ENCODE measurements at places on chromosomes 16 and 17. TPM values are rescaled to one million over a fixed set of nuclear protein-coding genes. Genes with fewer than 3 reads are reported as not detected.
A peak's percentile ranks its signal among the peaks of the same experiment; 100 is the strongest.

Gene RUNDC1
- 11.1 TPM for total RNA-seq

Gene RABEP2
- 10.6 TPM for total RNA-seq

DNA sequence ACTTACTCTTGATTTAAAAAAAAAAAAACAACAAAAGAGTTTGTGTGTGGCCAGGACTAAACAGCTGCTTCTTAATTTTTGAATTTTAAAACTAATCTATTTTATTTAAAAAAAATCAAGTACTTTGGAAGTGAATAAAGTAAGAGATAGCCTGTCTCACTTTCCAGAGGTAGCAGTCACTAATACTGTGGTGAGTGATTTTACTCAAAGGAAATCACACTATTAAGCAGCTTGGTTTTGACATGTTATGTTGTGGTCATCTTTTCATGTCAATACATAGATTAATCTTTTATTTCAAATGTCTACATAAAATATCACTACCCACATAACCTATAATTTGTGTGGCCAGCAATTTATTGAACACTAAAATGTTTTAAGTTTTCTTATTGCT, 102.2 kb upstream of the HLF start:
- no peak for DNase-seq

Gene KRT40
- total RNA-seq, result not detected

DNA sequence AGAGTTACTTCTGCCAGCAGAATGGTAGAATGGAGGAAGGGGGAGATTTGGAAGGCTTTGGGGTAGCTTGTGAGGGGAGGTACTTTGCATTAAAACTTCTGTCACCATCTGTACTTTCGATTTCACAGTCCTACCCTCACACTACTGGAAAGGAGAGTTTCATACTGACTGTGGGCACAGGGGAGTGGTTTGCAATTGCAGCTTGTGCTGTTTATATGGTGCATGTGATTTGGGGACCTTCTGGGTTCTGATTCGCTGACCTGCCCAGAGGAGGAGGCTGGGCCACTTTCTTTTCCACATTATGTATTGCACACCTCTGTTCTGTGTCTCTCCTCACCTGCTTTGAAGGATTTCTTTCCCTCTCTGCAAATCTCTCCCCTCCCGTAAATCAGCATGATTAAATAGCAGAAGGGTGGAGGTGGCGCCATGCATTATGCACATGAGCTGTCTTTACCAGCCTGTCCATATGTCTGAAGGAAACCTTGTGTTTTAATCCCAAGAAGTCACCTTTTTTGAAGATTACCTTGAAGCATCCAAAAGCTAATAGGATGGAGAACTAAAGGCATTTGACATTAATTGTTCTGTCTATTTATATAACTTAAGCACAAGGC, 90.9 kb downstream of the RBFOX1 start:
- DNase-seq, result no peak

DNA sequence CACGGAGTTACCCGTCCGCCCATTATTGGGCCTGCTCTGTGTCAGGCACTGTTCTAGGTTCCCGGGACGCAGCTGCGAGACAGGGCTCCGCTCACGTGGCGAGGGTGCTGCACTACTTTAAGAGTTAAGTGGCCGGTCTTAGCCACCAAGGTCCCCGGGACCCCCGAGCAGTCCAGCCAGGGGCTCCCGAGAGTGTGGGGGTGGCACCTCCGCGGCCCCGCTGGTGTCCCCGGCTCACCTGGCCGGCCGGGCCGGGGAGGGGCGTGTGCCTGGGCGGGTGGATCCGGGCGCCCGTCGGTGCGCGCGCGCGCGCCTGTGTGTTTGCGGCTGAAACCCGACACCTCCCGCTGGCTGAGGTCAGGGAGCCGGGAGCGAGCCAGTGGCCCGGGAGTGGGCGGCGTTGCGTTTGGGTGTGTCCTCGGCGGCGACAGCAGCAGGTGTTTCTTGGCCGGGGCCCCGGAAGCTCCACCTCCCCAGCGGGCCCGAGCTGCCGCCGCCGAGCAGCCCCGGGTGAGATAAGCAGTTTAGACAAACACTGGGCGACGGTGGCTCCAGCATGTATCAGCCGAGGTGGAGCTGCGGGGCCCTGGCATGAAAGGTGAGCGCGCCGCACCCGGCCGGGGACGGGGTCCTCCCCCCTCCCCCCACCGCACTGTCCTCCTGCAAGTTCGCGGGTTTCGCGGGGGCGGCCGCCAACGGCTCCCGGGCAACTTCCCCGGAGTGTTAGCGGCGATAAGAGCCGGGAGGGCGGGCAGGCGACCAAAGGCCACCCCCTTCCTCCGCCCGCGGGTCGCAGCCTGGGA, at the start of gene GSE1:
Gene GSE1 (plus strand): TSS at position 522 of the 803 bp plus-strand sequence. CDS start 70 bp downstream, at position 592.
- DNase-seq, result peak; percentile 98
